ENCODE measurements at places on chromosomes 12 and 14.

DNA sequence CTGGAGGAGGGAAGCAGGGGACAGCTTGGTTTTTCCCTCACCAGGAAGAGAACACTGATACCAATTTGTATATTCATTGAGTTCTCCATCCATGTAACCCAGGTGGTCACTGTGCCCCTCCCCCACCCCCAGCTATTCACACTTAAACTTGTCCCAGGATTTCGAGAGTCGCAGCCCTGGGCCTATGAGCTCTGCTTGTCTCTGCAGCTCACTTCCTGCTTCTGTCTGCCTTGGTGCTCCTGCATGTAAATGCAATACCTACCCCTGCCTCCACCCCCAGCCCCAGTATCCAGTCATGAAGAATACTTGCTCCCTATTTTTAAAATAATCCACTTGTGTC, 452.2 kb downstream of the BCL11B start:
- DNase-seq: no peak

- no peak for DNase-seq
Measured at GRCh38 chr12:127179176-127179575, 1087.8 kb upstream of the TMEM132C start.

DNA sequence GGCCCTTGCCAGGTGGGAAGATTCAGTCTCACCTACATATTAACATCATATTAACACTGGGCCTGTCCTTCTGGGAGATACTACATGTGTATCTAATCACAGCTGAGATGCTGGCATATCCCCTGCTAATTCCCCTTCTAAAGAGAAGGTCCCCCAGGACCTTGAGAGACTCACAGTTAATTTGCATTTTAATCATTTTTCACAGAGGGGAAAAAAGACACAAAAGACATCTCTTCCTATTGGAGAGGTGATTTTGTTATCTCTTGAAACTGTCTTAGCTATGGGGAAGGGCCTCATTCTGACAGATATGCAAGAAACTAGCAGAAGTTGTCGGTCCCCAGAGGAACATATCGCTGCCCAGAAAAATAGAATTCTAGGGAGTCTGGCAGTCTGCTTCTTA, 7.5 kb downstream of the C14orf132 start:
- DNase-seq: no peak

- no peak for DNase-seq
Measured at GRCh38 chr12:110366321-110367142, 37.0 kb downstream of the ANAPC7 start.

GRCh38 chr12:54977857-54978256, 6.7 kb downstream of the TESPA1 start:
- DNase-seq: no peak

- DNase-seq: no peak
Measured at GRCh38 chr12:30847259-30847658, 79.3 kb upstream of the TSPAN11 start.

GRCh38 chr12:102249079-102249841, 51.6 kb upstream of the PMCH start:
- DNase-seq: no peak

GRCh38 chr12:89217472-89217871, 134.8 kb downstream of the DUSP6 start:
- no peak for DNase-seq

- no peak for DNase-seq
Measured at GRCh38 chr12:14454098-14454907, 88.8 kb downstream of the ATF7IP start.

DNA sequence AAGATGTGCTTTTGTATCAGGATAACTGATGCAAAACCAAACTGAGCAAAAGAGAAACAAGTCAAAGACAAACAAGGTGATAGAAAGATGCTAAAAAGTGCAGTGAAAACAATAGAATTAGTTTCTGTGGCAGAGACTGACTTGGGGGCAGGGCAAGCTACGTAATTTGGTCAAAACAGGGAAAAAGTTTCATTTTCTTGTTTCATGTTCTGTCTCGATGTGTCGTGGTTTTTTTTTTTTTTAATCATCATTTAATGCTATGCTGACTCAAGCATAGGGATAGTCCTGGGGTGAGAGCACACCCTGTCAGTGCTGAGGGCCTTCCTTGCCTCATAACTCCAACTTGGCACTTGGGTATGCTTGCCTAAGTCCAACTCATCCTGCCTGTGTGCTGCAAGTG, 144.1 kb upstream of the PTPRQ start:
- no peak for DNase-seq

DNA sequence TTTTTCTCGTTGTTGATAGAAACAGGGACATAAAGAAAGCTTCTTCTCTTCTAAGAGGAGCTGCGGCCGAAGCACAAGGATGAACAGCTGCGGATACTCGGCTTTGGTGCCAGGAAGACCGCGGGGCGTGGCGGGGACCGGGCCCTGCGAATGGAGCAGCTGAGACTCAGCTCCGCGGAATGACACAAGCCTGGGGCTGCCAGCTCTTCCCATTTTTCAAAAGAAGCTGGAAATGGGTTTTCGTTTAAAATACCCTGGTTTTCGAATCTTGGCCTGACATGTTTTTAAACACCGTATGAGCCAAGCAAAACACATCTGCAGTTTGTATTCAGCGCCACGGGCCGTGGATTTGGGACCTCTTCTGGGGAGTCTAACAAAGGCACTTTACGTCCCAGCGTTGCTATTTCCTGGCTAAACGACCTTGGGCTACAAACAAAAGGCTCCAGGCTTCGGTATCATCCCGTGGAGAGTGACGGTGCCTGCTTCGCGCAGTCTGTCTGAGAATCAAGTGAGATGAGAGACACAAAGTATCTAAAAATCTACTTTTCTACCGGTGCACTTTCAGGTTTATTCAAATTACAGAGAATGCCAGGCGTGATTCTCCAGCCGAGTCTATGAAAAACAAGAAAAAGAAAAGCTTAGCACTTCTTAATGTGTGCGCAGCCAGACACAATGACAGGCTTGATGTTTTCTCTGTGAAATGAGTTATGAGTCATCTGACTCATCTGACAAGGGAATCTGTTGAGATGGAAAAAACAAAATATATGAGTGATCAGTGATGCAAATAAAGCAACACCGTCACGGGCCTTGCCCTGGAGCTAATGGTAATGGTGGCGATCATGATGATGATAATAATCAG, 114.0 kb upstream of the TMEM132D start:
- DNase-seq: no peak

DNA sequence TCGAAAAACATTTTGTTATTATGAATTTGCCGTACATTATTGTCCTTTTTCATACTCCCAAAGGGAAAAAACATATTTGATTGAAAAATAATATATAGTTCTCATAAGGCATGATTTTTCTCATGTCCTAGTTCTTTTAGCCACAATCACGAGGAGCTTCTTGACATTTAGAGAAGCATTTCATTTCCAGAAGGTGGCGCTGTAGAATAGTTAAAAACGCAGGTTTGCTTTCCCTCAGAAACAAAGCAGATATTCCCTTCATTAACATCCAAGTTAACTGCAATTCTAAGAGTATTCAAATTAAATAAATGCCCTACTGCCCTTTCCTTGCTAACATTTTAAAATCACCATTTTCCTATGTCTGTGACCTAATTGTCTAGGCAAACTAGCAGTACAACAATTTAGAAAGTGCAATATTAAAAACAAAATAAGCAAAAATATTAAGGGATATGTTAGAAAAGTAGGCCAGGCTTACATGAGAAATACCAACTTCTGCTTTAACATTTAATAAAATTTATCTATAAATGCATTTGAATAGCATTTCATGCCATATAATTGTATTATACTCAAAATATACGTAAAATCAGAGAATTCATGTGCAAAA, 10.9 kb upstream of the PIK3C2G start:
- no peak for DNase-seq

- no peak for DNase-seq
Measured at GRCh38 chr12:39459027-39459434, 16.1 kb upstream of the KIF21A start.

DNA sequence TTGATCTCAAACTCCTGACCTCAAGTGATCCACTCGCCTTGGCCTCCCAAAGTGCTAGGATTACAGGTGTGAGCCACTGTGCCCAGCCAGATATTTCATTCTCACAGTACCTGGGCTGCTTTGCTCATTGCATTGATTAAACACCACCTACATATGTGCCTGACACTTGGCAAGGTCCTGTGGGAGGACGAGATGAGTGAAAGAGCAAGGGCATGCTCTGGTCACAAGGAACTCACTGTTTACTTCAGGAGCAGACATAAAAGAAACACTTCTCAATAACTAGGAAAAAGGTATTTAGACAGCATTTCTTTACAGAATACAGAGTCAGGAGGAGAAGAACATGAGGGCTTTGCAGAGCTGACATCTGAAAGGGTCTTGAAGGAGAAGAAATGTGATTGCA, 91.7 kb downstream of the TMCC3 start:
- no peak for DNase-seq

DNA sequence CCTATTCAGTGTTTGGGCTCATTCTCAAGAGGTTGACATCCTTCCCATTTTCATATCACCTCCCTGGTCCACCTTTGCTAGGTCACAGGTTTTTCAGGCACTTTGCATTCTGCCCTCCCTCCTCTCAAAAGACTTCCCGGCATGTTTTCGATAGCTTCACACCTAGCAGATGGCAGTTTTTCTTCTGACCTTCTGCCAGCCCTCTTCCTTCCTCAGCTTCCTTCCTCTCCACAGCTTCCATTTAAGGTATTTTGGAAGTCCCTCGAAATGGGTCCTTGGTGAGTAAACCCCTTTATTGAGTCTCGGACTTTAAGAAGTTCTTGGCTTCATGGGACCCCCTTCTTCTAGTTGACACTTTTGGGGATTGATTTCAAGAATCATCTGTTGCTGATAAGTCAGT, 358.0 kb downstream of the RGS6 start:
- no peak for DNase-seq

GRCh38 chr14:100155756-100156616, 3.5 kb downstream of the DEGS2 start:
- no peak for DNase-seq

DNA sequence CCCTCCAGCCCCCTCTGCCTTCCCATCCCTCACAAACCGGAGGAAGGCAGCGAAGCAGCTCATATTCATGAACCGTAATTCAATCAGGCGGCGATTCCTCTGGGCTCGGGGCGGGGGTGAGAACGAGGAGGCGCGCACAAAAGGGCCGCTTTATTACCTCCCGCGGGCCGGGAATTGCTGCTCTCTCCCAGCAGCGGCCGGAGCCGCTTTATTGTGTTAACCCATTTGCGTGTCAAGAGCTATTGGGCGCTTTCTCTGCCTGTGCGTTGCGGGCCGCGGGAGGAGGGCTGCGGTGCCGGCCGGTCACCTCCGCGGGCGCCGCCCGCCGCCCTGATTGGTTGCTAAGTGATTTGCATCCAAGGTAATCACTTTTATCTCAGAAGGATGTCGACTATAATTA, 4.8 kb downstream of the FAM222A start:
- no peak for DNase-seq

- no peak for DNase-seq
Measured at GRCh38 chr12:2145433-2145998, 92.7 kb downstream of the CACNA1C start.
